ENCODE measurements at places on chromosomes 16 and 17.

- DNase-seq = no peak
Measured at GRCh38 chr17:63529711-63530556, 6.8 kb downstream of the KCNH6 start.

GRCh38 chr17:45090711-45091110 is 29.6 kb downstream of the NMT1 start:
- DNase-seq = no peak

GRCh38 chr17:1003633-1003971 is 6.7 kb downstream of the TIMM22 start:
- no peak for DNase-seq

- no peak for DNase-seq
Measured at GRCh38 chr16:82439678-82440293, 187.0 kb upstream of the CDH13 start.

GRCh38 chr17:79654350-79654959 is 43.6 kb upstream of the RBFOX3 start:
- no peak for DNase-seq
